GM12878 (cell line): ENCODE measurements at places on chromosomes 6 and 20. TPM values are rescaled to one million over a fixed set of nuclear protein-coding genes. Genes with fewer than 3 reads are reported as not detected.

Gene RIPOR2
- 37.9 and 41.1 TPM in 2 replicates for total RNA-seq

Gene ATP9A
- 0.31 and 0.37 TPM in 2 replicates for total RNA-seq

Gene PRL
- total RNA-seq: 19.1 and 20.3 TPM in 2 replicates

Gene OPRM1
- not detected in 2 replicates for total RNA-seq

Gene STMND1
- total RNA-seq: not detected in 2 replicates

Gene ECT2L
- total RNA-seq: not detected in 2 replicates

Gene RNF39
- not detected in 2 replicates for total RNA-seq

Gene TBCC
- 18.5 and 21.3 TPM in 2 replicates for total RNA-seq

Gene SASH1
- total RNA-seq: 0.21 and 0.45 TPM in 2 replicates

Gene VGLL2
- total RNA-seq: not detected in 2 replicates

Gene RAET1L
- not detected in 2 replicates for total RNA-seq

DNA sequence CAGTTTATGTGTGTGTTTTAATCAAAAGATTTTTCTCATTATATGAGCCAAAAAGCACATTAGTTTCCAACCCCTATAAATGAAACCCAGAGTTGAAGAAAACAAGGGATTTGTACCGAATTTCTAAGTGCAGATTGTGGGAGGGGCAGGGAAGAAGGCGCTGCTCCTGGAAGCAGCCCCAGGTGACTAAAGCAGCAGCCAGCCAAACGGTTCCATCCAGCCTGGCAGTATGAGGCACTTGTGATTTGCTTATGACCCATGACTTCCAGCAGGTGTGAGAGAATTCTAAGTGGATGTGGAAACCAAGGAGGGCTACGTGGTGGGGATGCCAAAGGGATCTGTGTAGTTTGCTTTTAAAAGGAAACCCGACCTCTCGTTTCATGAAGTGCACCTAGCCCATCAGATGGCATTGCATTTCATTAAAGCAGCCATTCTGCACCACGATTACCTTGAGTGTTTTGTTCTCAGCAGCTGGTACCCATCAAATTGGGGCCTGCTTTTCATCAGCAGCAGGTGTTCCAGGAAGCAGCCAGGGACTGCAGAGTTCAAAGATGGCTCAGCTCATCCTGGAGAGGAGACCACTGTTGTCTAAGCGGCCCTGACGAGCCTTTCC lies 79.1 kb downstream of the DTD1 start:
- DNase-seq: no peak

DNA sequence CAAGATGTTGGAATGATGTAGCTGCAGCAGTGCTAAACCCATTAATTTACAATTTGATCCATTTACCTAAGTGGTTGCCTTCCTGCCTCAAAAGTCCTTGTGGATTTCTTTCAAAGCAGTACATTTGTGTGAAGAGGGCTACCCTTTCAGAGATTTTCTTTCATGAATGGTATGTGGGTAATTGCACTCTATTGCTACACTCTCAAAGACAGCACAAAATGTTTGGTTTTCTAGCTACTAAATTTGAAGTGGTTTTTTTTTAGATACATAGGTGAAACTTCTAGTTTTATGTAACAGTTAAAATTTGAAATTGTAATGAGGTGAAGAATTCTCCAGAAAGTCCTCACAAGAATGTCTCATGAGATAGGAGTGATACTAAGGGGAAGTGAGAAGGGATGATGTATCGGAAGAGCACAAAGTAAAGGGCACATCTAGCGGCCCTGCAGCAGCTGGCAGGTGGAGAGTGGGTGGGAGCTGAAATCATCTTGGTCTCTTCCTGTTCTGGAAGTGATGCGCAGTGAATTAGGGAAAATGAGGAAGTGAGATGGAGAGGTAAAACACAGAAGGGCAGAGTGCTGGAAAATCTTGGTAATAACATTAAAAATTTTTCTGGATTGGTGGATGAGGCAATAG lies 236.8 kb upstream of the MAN1A1 start:
- DNase-seq: peak; percentile 19

DNA sequence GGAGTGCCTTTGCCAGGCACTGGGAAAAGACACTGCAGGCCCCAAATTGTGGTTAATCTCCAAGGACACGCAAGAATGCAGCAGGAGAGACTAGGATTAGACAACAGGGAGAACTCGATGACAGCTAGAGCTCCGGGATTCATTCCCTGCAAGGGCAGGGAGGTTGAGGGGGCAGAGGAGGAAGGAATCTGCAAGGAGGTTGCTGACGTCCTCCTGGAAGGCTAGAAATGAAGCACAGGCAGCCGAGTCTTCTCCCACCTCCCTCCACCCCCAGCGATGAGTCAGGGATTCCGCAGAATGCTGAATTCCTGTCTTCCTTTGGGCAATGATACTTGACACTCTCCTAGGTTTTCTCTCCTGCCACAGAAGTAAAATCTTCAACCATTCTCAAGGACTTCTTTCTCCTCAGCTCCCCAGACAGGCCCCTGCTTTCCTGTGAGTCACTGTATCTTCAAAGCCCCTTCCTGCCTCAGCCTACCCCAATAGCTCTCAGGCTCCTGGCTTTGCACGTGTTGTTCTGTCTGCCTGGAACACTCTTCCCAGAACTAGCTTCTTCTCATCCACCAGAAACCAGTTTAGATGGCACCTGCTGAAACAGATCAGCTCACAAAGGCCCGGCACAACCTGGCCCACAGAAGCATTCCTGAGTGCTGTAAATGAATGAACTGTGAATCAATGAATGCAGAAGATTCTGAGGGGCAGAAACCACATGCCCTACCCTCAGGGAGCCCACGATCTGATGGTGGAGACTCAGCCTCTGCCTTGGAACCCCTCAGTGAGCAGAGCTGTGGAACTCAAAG lies 85.6 kb downstream of the MRPL14 start:
- no peak for DNase-seq

GRCh38 chr6:41757271-41757670 lies 10.1 kb upstream of the PGC start:
- no peak for DNase-seq

- no peak for DNase-seq
Observed at GRCh38 chr6:3291987-3292386, 33.2 kb downstream of the PSMG4 start.

DNA sequence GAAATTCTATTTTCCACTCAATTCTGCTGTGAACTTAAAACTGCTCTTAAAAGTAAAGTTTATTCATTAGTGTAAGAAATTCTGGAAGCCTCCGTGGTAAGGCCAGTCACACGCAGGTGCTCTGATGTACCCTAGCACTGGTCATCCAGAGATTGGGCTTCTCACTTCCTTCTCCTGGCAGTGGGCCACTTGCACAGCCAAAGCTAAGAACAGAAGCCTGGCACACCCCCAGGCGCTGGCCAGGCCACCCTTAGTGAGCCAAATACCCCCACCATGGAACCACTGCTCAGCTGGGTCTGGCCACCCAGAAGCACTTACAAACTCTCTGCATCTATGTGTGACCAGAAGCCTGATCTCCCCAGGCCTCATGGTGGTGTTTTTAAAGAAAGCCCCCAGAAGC lies 35.3 kb upstream of the ARFGEF2 start:
- no peak for DNase-seq

DNA sequence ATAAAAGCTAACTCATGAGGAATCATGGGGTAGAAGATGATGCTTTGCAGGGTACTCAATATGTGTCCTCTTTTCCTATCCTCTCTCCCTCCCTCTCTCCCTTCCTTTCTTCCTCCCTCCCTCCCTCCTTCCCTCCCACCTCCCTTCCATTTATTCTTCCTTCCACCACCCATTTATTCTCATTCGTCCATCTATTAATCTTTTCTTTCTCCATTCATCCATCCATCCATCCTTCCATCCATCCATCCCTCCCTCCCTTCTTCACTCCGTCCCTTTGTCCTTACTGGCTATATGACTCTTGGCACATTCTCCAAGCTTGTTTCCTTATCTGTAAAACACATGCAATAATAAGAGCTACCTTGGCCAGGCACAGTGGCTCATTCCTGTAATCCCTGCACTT lies 40.9 kb downstream of the ARHGAP40 start:
- no peak for DNase-seq

GRCh38 chr20:8476021-8476420 lies 344.0 kb downstream of the PLCB1 start:
- no peak for DNase-seq

GRCh38 chr20:17066902-17067301 lies 159.9 kb upstream of the PCSK2 start:
- DNase-seq: no peak

- no peak for DNase-seq
Observed at GRCh38 chr6:106101466-106101865, 15.3 kb downstream of the PRDM1 start.

- no peak for DNase-seq
Observed at GRCh38 chr20:14126856-14127255, 131.5 kb downstream of the MACROD2 start.

DNA sequence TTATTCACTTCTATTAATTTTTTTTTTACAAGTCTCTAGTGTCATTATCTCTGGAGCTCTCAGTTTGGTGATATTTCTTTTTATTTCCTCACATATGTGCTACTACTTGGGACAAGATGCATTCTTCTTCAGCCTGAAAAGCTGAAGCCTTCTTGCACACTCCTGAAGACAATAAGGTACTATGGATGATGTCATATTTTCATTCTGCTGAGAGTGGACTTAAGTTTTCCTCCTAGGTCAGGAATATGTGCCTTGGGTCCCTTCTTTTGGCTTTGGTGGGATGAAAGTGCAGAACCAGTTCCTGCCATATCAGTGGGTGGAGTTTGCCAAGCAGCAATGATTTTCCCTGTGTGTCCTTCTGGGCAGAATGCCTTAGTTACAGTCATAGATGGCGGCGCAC lies 188.7 kb upstream of the EYA4 start:
- no peak for DNase-seq

DNA sequence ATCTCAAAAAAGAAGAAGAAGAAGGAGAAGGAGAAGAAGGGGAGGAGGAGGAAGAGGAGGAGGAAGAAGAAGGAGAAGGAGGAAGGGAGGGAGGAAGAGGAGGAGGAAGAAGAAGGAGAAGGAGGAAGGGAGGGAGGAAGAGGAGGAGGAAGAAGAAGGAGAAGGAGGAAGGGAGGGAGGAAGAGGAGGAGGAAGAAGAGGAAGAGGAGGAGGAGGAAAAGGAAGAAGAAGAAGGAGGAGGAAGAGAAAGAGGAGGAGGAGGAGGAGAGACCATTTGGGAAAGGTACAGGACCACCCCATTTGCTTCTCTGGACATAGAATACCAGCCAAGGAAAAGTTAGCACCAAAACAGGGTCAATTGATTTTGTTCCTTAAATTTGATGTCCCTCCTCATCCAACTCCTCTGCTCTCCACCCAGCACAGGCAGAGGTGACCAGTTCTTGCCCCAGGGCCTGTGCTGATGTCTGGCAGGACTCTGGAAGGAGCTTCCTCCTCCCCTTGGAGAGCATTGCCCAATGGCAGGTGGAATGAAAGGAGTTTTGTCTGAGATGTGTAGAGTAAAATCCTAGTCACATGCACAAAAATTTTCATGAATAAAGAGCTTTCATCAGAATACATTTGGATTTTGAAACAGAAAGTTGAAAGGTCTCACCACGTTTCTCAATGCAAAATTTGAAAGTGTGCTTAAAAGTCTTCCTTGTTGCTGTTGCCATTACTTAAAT lies 182.9 kb downstream of the LY86 start:
- DNase-seq: no peak

- DNase-seq: peak; percentile 79
Observed at GRCh38 chr20:10654630-10655029, 19.2 kb downstream of the JAG1 start.

- no peak for DNase-seq
Observed at GRCh38 chr6:138204303-138204702, 14.0 kb downstream of the PBOV1 start.

GRCh38 chr20:35698298-35699126 lies 640 bp downstream of the NFS1 start:
- no peak for DNase-seq

GRCh38 chr6:44275749-44276648 lies 5.7 kb downstream of the TMEM151B start:
- DNase-seq: no peak

DNA sequence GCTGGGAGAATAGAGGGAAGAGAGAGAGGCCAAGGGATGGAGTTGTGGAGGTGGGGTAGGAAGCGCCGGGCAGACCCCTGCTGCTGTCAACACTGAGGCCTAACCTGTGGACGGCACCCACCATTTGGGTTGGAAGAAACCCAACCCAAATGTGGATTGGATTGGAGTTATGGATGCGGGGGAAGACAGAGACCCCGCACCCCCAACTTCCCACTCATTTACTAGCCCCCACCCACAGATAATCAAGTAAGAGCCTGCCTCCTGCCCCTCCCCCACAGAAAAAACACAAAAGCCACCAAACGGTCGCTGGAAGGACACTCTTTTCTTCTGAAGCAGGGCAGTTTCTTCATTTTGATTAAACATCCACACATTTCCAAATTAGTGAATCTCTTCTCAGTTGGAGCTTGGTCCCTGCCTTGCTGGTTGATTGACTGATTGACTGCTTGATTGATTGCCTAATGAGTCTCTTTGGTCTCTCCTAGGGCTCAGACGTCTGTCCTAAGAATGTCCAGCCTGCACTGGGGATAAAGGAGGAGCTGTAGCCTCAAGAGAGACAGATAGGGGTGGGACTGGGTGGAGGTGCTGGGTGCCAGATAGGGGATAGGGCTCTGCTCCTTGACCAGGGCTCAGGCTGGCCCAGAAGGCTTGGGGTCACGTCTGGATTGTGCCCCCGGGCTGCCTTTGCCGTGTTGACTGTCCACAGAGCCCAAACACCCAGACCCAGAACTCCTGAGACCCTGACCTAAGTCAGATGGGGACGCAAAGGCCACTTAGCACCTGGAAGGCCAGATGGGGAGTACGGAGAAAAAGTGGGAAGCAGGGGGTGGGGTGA lies 74.9 kb upstream of the FOXP4 start:
- DNase-seq: no peak

DNA sequence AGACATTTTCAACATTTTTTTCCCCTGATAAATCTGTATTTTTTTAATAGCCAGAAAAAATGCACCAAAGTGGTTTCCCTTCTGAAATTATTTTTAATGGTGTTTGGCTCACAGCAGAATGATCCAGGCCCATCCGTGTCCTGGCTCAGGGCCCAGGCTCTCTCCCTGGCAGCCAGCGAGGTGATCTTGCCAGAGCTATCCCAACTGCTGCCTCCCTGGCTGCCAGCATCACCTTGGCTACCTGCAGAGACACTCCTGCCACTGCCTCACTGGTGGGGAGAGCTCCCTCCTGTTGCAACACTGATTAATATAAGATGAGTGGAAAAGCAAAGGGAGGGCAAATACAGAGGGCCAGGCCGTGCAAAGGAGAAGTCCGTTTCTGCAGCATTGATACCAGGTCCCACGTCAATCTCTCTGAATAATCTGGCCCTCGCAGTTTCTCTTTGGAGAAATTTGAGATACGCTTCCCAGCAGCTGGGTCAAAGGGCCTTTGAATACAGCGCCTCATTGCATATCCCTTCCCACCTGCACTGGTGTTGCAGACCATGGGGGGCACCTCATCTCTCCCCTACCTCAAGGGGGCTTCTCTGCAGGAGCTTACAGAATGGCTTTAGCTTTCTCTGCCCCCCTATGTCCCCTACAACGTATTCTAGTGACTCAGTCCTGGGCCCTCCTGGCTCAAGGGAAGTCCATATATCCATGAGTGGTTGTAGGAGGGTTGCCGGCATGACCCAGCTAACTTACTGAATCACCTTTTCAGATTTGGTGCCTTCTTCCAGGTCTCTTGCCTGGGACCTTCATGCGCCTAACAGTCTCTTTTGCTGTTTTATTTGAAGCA lies 12.8 kb upstream of the DSTN start:
- no peak for DNase-seq
